ENCODE measurements at places on chromosomes 7 and 10.

DNA sequence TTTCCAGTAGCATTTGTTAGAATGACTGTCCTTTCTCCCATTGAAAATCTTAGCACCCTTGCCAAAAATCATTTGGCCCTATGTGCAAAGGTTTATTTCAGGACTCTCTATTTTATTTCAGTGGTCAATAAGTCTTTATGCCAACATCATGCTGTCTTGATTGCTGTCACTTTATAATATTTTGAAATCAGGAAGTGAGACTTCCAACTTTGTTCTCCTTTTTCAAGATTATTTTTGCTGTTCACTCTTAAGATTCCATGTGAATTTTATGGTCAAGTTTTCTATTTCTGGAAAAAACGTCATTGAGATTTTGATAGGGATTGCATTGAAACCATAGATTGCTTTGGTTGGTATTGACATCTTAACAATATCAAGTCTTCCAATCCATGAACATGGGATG is 65.1 kb downstream of the PAXIP1 start:
- no peak for DNase-seq

DNA sequence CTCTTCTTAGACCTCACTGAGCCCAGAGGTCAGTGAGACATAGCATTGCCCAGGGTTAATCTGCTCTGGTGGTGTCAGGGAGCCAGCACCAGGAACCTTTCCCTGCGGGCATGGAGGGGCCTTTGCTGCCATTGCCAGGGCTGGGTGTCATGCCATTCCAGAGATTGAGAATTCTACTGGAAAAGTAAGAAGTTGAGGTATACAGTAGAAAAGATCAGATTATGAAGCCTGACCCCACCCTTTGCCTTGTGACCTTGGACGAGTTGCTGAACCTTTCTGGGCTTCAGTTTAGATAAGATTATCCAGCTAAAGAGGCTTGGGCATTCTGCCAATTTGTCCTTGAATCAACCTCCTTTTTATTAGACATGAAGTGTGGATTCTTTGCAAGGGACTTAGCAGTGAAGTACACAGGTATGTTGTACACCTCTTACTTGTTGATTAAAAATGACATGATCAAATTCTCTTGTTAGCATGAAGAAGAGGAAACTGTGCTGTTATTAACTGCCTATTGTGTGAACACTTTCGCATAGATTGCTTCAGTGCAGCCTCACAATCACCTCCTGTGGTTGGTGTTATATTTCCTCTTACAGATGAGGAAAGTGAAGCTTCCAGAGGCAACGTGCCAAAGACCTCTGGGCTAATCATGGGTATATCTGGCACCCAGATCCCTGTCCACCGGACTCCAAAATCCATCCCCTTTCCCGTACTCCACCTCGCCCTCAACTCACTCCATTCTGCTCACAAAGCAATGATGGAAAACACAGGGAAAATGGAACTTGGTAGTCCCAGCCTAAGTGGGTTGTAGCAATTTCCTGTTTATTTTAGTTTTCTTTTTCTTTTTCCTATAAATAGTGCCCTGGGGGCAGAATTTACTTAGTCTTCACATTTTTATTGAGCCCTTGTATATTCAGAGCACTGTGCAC is 151.3 kb downstream of the CAMK1D start:
- no peak for DNase-seq

GRCh38 chr10:82889728-82890127 is 1014.7 kb downstream of the NRG3 start:
- DNase-seq: no peak

DNA sequence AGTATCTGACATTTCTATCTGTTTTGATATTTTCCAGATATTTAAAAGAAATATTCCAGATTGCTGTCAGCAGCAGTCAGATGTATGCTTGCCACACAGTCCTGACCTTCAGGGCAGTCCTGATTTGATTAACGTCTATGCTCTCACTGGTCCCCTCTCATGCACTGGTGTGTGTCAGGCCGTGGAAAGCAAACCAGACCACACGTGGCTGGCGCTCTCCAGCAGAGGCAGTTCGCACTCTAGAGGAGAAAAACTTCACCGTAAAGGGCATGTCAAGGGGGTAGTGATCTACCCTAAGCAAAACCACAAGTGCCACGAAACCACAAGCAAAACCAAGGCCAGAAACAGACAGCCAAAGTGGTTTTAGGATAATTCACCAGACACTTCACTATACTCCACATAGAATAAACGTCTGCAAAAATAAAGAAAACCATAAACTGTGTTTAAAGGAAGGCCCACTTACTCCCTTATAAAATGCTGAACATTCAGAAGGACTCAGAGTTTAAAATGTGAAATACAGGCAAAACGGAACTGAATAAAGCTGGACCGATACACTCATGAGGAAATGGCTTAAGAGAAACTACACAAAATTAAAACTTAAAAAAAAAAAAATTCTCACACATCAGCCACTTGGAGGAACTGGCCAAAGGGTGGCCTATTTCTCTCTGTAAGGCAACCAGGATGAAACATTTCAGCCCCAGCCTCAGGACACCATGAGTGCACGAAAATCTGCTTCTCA is 26.4 kb downstream of the PARP12 start:
- DNase-seq: no peak

GRCh38 chr10:12484002-12484918 is 134.9 kb downstream of the CAMK1D start:
- no peak for DNase-seq

GRCh38 chr7:11689096-11689495 is 142.9 kb downstream of the THSD7A start:
- DNase-seq: no peak
